Activated CD8-positive, alpha-beta memory T cell treated with anti-CD3 and anti-CD28 coated beads, Interleukin-2, amount 10 ng/mL, durations not matched to agents 7 days and 5 days (primary cell): ENCODE measurements at places on chromosomes 1 and 21. TPM values are rescaled to one million over a fixed set of nuclear protein-coding genes. Genes with fewer than 3 reads are reported as not detected.
A peak's percentile ranks its signal among the peaks of the same experiment; 100 is the strongest.

SOX13 gene
- 1.0 TPM for total RNA-seq

DNA sequence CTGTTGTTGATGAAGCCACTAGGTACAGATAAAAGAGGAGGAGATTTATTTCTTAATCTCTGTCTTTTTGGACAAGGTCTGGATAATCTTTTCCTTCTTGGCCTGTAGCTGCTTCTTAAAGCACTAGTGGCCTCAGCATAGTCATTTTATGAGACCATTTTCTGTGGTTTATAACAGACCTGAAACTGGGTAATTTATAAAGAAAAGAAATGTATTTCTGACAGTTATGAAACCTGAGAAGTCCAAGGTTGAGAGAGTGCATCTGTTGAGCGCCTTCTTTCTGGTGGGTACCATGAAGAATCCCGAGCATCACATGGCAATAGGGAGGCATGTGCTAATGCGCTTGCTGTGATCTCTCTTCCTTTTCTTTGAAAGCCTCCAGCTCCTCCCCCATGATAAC, 36.7 kb upstream of the PDC start:
- H3K27ac ChIP-seq: no peak overlapping the region
- H3K4me3 ChIP-seq: no peak overlapping the region
- DNase-seq: no peak
- H3K27me3 ChIP-seq: no peaks in the 10 kb centered on the region

DNASE2B gene
- not detected for total RNA-seq

DNA sequence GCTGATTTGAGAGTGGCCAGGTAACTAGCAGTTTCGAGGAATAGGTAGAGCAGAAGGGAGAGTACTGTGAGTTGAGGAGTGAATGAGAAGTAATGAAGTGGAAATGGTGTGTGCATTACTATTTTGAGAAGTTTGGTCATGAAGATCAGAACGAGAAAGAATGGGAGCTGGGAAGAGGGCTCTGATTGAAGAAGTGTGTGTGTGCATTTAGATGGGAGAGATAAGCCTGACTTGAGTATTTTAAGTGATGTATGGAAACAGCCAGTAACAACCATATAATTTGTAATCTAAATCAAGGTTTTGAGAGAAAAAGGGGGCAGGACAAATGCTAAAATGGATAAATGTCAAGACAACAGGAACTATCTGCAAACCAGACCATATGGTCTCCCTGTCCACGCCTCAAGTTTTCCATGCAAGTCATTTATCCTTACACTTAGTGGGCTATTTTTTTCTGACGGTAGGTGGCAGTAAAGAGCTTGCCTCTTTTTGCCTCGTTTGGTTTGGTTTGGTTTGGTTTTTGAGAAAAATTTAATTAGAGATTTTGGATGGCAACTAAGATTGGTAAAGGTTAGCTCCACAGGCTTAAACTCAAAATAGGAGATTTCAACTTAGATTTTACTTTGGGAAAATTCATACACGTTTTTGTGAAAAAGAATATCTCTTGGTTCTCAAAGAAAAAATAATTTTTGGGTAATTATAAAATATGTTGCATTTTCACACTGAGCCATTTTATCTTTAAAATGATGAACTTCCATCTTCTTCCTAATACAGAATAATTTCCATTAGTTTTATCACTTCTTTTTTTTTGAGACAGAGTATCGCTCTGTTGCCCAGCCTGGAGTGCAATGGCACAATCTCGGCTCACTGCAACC, 9.5 kb upstream of the B3GALNT2 start:
- no peaks in the 10 kb centered on the region for H3K36me3 ChIP-seq
- DNase-seq: no peak
- H3K4me3 ChIP-seq: no peak overlapping the region

DNA sequence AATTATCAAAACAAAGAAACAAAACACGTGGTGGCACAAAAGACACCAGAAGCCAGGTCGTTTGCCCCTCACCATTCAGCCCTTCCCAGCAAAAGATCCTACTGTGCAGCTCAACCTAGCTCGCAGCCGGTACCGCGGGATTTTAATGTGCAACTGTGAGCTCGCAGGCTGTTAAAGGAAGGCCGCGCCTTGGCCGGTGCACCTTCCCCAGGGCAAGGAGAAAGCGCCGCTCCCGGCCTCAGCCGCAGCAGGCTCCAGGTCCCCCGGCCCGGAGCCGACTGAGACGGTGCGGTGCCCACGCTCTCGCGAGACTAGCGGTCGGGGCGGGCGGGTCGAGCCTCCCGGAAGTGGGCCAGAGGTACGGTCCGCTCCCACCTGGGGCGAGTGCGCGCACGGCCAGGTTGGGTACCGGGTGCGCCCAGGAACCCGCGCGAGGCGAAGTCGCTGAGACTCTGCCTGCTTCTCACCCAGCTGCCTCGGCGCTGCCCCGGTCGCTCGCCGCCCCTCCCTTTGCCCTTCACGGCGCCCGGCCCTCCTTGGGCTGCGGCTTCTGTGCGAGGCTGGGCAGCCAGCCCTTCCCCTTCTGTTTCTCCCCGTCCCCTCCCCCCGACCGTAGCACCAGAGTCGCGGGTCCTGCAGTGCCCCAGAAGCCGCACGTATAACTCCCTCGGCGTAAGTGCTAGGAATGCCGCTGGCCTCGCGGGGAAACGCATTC, at the start of gene AGL:
Gene AGL (plus strand): TSS at position 618 of the 715 bp plus-strand sequence. CDS start 682 bp downstream, outside the sequence.
- H3K4me1 ChIP-seq: peaks cover 30% of the 10 kb centered on the region
- H3K36me3 ChIP-seq: peaks cover 19% of the 10 kb centered on the region
- DNase-seq: peak; percentile 91
- H3K27ac ChIP-seq: peak within 1 kb of the TSS; percentile 90
- H3K27me3 ChIP-seq: no peaks in the 10 kb centered on the region
- H3K4me3 ChIP-seq: peak within 1 kb of the TSS; percentile 93

DISC1 gene
- total RNA-seq: 4.4 TPM

VANGL1 gene
- 11.8 TPM for total RNA-seq

TEX38 gene
- total RNA-seq: not detected

GRCh38 chr1:116556289-116557006, 14.4 kb downstream of the CD58 start:
- H3K36me3 ChIP-seq: peaks cover 49% of the 10 kb centered on the region
- peaks cover 84% of the 10 kb centered on the region for H3K4me1 ChIP-seq
- no peaks in the 10 kb centered on the region for H3K27me3 ChIP-seq
- peak overlapping the region; percentile 95 for H3K27ac ChIP-seq
- DNase-seq: peak; percentile 93

- no peaks in the 10 kb centered on the region for H3K27me3 ChIP-seq
- peak overlapping the region; percentile 99 for H3K27ac ChIP-seq
- DNase-seq: peak; percentile 65
- H3K4me1 ChIP-seq: peaks cover 14% of the 10 kb centered on the region
These were observed 556 bp downstream of the GMEB1 start for GRCh38 chr1:28668956-28669723.

DNA sequence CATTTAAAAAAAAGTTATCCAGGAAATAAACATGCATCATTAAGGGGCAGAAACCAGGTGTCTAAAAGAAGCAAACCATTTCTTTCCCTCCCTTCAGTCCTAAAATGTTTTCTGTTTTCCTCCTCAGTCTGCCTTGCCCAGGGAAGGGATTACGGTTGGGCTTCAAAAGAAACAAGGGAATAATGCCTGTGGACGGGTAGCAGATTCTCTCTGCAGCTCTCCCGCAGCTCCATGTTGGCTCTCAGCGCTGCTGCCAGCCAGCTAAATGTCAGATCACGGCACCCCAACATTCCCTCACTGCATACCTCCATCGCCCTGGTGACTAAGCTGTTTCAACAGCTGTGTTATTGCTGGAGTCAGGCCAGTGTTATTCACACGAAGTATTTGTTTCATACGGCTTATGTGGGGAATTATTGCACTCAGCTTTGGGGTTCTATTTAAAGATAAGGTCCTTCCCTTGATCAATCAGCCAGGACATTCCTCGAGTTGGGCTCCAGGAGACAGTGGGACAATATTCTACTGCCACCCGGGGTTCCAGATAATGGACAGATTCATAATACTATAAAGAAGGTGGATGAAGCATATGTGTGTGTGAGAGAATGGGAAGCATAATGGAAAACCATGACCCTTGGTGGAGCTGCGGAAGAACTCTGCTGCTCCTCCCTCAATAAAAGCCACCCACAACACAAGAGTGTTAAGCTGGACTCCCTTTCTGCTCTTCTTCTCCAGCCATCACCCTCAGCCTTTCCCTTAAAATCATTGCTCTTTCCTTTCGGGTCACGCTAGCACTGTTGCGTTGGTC, 58.2 kb downstream of the WLS start:
- no peak overlapping the region for H3K27ac ChIP-seq
- no peaks in the 10 kb centered on the region for H3K27me3 ChIP-seq
- no peak for DNase-seq
- H3K4me1 ChIP-seq: no peaks in the 10 kb centered on the region
- no peak overlapping the region for H3K4me3 ChIP-seq
- H3K36me3 ChIP-seq: no peaks in the 10 kb centered on the region

- H3K4me1 ChIP-seq: peaks cover 15% of the 10 kb centered on the region
- H3K27me3 ChIP-seq: peaks cover 15% of the 10 kb centered on the region
- no peaks in the 10 kb centered on the region for H3K36me3 ChIP-seq
- no peak for DNase-seq
These were observed 28.2 kb upstream of the SLC30A1 start for GRCh38 chr1:211606914-211607753.

DNA sequence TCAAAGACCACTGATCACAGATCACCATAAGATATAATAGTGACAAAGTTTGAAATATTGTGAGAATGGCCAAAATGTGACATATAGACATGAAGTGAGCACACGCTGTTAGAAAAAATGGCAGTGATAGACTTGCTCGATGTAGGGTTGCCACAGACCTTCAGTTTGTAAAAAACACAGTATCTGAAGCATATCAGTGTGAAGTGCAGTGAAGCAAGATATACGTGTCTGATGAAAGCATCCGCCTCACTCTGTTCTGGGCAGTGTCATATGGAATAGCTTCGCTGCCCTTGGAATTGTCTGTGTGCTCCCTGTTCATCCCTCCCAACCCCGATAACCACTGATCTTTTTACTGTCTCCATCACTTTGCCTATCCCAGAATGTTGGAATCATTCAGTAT, 50.7 kb downstream of the GALNT2 start:
- DNase-seq: no peak
- H3K27ac ChIP-seq: no peak overlapping the region
- peaks cover 23% of the 10 kb centered on the region for H3K4me1 ChIP-seq
- peaks cover 31% of the 10 kb centered on the region for H3K36me3 ChIP-seq
- H3K4me3 ChIP-seq: no peak overlapping the region

FNDC5 gene
- not detected for total RNA-seq

DNA sequence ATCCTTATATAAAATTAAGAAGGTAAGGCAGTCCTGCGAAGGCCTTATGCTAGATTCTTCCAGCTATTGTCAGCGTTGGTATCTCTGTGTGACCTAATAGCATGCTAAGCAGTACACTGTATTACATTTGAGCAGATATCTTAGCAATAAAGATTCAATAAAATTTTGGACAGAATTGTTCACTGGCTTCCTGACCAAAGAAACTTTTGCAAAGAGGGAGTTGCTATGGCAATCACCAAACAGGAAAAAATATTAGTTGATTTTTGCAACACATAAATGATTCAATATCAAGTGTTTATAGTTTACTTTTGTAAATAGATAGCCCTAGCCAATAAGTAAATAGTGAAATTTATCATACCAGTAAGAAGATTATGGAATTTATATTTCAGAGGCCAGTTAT, 31.0 kb upstream of the PLEKHO1 start:
- no peak for DNase-seq
- H3K4me1 ChIP-seq: no peaks in the 10 kb centered on the region
- peaks cover 28% of the 10 kb centered on the region for H3K36me3 ChIP-seq
- H3K27me3 ChIP-seq: no peaks in the 10 kb centered on the region

DNA sequence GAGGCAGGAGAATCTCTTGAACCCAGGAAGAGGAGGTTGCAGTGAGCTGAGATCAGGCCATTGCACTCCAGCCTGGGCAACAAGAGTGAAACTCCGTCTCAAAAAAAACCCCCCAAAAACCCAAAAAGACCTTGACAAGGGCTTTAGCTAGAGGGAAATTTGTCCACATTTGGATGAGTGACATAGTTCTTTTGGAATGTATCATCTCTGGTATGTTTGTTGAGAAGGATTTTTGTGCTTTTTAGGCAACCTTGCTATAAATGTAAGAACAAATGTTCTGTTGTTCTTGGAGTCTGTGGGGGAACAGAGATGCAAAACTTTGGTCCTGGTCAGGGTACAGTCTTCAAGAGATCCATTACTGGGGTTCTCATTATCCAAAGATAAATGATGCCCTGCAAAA, 28.9 kb downstream of the INAVA start:
- H3K27me3 ChIP-seq: peaks cover 57% of the 10 kb centered on the region
- peaks cover 3% of the 10 kb centered on the region for H3K4me1 ChIP-seq
- no peaks in the 10 kb centered on the region for H3K36me3 ChIP-seq
- no peak overlapping the region for H3K27ac ChIP-seq
- H3K4me3 ChIP-seq: no peak overlapping the region

DNA sequence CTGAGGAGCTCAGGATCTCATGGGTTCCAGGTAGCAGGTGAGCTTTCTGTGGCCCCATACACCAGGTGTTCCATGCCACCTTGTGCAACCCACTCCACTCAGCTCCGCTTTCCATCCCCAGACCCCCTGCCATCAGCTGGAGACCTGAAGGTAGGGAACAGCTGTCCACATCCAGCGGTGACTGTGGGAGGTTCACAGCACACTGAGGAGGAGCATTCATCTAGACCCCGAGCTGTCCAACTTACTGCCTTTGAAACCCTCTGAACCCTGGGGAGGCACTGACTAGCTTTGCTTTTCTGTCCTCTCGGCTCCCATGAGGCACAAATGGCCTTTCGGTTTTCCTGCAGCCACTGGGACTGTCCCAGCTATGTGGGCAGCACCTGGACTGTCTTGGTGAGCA, 27.9 kb upstream of the ABCG1 start:
- H3K27ac ChIP-seq: no peak overlapping the region
- H3K4me3 ChIP-seq: no peak overlapping the region
- H3K27me3 ChIP-seq: peaks cover 25% of the 10 kb centered on the region
- peaks cover 91% of the 10 kb centered on the region for H3K4me1 ChIP-seq
- H3K36me3 ChIP-seq: peaks cover 13% of the 10 kb centered on the region
- no peak for DNase-seq

NTRK1 gene
- 2.8 TPM for total RNA-seq

GRCh38 chr21:25569084-25569483, 38.2 kb downstream of the MRPL39 start:
- peaks cover 82% of the 10 kb centered on the region for H3K4me1 ChIP-seq
- H3K27me3 ChIP-seq: no peaks in the 10 kb centered on the region
- peaks cover 74% of the 10 kb centered on the region for H3K36me3 ChIP-seq
- H3K4me3 ChIP-seq: peak overlapping the region; percentile 51

DNA sequence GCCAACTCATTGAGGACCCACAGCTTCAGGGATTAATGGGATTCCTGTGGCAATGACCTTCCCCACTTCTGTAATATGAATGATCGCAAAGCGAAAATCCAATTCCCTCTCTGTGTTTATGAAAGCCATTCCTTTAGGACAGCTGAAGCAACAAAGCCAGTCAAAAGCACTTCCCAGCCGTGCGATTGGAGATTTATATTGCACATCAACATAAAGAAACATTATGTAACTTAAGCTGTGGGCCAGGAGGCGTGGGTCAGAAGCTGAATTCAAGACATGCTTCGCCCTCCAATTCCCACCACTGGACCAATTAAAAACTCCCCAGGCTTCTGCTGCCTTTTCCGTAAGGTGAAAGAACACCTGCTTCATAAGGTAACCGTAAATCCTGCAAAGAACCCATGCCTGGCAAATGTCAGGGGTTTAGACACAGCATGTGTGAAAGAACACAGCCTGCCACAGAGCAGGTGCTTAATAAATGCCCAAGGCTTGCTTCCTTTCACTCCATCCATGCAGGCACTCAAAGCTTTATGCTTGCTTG, 138.9 kb upstream of the SOD1 start:
- no peak overlapping the region for H3K27ac ChIP-seq
- H3K36me3 ChIP-seq: no peaks in the 10 kb centered on the region
- H3K4me3 ChIP-seq: no peak overlapping the region
